ENCODE measurements at places on chromosomes 5 and 9.
A peak's percentile ranks its signal among the peaks of the same experiment; 100 is the strongest.

GRCh38 chr5:166493612-166494011, 1797.8 kb upstream of the WWC1 start:
- DNase-seq: no peak

GRCh38 chr5:31962351-31962751, 211.8 kb downstream of the GOLPH3 start:
- DNase-seq: no peak

- DNase-seq: no peak
These were observed 302.2 kb downstream of the EBF1 start for GRCh38 chr5:158797498-158797845.

- no peak for DNase-seq
These were observed 48.1 kb downstream of the FOCAD start for GRCh38 chr9:20732118-20732517.

DNA sequence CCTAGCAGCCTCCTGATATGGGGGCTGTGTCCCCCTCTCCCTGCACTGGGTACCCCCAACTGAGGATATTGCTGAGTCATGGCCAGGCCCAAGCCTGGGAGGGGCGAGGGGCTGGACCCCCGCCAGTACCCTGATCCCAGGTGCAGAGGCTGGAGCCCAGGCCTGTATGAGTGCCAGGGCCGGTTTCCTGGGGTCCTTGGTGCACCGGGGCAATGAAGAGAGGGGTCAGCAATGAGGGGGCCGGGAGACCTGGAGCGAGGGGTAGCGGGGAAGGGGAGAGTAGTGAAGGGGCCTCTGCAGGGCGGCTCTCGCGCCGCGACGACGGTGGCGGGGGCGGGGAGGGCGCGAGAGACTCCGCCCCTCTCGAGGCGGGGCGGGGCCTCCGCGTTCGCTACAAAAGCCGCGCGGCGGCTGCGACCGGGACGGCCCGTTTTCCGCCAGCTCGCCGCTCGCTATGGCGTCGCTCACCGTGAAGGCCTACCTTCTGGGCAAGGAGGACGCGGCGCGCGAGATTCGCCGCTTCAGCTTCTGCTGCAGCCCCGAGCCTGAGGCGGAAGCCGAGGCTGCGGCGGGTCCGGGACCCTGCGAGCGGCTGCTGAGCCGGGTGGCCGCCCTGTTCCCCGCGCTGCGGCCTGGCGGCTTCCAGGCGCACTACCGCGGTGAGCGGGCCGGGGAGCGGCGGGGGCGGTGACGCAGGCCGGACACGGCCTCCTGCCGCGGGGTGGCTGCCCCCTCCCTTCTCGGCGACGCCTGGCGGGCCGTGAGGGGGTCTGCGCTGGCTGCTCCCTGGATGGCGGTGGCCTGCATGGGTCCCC, at the start of gene SQSTM1:
SQSTM1 (plus strand) TSS at position 423 of the 815 bp plus-strand sequence; CDS start at position 455, 32 bp downstream.
- peak; percentile 84 for DNase-seq

- no peak for DNase-seq
These were observed 241.8 kb downstream of the CDH12 start for GRCh38 chr5:22611327-22611726.

GRCh38 chr9:113658545-113658895, 195.0 kb downstream of the RGS3 start:
- DNase-seq: no peak

DNA sequence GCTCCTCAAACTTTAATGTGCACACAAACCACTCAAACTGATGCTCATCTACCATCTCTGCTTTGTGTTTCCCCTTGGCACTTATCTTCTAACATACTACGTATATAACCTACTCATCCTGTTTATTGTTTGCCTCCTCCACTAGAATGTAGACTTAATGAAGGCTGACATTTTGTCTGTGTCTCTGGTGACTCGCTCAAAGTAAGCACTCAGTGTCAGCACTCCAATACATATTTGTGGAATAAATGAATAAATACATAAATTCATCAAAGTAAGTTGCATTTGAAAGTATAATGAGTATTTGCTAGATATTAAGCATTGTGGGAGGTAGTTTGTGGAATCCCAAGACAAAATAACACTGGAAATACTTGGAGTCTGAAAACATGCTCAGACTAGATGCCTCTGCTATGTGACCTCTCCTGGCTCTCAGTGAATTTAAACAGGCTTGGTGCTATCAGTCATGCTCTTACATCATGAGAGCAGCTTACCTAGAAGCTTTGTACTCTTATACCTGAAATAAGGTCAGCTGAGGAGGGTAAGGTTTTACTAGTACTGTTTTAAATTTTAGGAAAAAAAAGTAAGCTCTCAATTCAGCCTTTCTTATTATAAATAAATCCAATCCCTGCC, 37.0 kb upstream of the RANBP6 start:
- no peak for DNase-seq

- DNase-seq: no peak
These were observed 53.2 kb upstream of the C9orf72 start for GRCh38 chr9:27626244-27627187.

- DNase-seq: no peak
These were observed 5.6 kb downstream of the AP3S1 start for GRCh38 chr5:115847290-115847689.

DNA sequence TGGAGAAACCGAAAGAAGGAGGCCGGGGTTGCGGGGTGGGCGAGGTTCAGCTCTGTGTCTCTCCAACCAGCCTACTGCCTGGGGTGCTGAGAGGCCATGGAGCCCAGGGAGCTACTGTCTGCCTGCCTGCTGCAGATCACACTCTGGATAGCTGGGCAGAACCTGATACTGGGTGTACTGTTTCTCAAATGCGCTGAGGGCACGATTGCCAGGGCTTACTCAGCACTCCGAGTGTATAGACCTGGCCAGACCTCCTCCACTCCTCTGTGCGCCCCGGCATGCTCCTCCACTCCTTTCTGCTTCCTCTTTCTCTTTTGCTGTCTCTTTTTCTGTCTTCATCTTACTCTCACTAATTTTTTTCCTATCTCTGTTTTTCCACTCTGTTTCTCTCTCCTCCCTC, 215.1 kb downstream of the PAPPA start:
- DNase-seq: no peak

DNA sequence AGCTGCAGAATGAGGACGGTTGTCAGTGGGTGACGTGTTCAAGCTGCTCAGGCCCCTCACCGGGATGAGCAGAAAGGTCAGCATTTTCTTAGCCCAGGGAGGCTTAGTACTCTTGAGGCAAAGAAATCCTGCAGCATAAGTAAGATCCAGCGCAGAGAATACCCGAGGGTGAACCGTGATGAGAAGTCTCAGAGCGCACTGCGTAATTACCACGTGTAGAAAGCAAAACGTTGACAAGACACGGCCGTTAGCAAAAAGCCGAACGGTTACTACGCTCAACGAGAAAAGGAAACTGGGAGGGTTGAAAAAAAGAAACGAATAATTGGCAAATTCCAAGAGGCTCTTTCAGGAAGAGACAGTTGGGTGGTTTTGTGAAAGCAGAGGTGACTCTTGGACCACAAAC, 104.0 kb downstream of the COL23A1 start:
- no peak for DNase-seq

DNA sequence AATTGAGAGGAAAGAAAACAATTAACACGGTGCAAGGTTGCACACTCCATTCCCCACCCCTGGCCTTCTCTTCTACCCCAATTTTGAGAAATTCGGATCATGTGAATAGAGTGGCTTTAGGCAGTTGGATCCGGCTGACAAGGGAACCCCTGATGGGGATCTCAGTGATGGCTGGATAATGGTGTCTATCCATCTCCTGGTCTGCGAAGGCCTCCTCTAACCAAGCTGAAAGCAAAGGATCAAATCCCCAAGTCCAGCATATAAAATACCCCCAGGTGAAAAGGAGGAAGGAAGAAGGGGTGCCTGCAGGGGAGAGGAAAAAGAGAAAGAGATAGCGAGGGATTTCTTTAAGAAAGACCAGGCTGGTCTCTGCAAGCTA, 16.0 kb downstream of the NR2F1 start:
- DNase-seq: no peak

- DNase-seq: no peak
These were observed 95.8 kb upstream of the KLF9 start for GRCh38 chr9:70510157-70510770.

- no peak for DNase-seq
These were observed 1409.7 kb upstream of the CDH18 start for GRCh38 chr5:21397693-21398092.
